Activated effector memory CD4-positive, alpha-beta T cell treated with Interleukin-2 at 50 U/mL for 16 hours (primary cell): ENCODE measurements at places on chromosomes 5 and 9.

- DNase-seq: no peak
These were observed 159.4 kb downstream of the MYO10 start for GRCh38 chr5:16776611-16777251.

GRCh38 chr9:123571240-123571639, 215.2 kb downstream of the CRB2 start:
- DNase-seq: no peak

- no peak for DNase-seq
These were observed 5.7 kb downstream of the SHB start for GRCh38 chr9:38063363-38063707.

GRCh38 chr5:180289433-180289832, 2.5 kb downstream of the MAPK9 start:
- no peak for DNase-seq
